C1 segment of cervical spinal cord (tissue), 14 donors: ENCODE measurements at places on chromosomes 2 and 18.

- DNase-seq, result no peak
Measured at GRCh38 chr2:9191041-9191481, 15.6 kb upstream of the ASAP2 start.

DNA sequence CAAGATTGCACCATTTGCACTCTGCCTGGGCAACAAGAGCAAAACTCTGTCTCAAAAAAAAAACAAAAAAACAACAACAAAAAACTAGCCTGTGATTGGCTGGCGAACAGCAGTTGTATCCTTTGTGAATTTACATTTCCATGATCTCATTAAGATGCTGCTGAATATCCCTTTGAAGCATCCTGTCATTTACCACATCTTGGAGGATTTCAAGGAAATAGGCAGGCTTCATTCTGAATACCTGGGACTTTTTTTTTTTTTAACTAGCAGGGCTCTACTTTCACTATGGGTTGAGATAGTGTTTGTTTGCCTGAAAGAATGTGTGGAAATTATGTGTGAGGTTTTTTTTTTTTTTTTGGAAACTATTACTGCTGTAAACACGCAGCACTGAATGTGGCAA lies 49.6 kb upstream of the RPL31 start:
- DNase-seq, result no peak

DNA sequence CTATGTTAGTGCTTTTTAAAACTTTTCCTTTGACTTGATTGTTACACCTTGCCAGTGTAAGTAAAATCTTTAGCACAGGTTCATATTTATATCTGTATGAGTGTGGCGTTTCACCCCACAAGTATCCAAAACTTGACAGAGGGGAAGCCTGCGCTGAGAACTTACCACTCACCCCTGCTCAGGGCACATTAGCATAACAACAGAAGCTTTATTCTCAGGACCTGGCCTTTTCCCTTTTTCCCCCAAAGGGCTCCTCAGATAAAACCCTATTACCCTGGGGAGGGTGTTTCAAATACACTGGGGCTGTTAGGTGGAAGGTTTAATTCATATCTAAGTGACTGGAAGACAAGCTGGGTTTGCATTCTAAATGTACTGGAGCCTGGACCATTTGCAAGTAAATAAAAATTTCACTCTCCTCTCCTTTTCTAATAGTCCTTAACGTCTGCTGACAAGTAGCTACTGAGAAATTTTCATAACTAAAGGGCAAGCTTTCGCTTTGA lies 276.6 kb downstream of the RNF152 start:
- no peak for DNase-seq

DNA sequence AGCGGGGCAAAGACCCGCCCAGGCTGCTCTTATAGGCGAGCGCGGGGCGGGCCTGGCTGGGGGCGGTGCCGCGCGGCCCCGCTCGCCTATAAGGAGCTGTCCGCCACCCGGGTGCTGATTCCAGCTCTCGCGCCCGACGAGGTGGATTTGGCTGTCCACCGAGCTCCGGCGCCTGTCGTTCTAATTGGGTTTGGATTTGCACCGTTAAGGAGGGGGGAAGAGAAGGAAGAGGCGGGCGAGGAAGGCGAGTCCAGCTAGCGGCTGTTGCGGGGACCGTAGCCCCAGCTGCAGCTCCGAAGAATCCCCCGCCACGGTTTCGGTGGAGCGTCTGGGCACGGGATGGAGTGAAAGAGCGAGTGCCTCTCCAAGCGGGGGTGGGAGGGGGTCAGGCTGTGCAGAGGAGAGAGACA lies at the start of gene CNTNAP5:
Gene CNTNAP5, plus strand, starts transcription at position 117 of the 410 bp plus-strand sequence. CDS start 364 bp downstream, outside the sequence.
- DNase-seq, result no peak

GRCh38 chr2:8000870-8001269 lies 681.0 kb upstream of the ID2 start:
- no peak for DNase-seq

DNA sequence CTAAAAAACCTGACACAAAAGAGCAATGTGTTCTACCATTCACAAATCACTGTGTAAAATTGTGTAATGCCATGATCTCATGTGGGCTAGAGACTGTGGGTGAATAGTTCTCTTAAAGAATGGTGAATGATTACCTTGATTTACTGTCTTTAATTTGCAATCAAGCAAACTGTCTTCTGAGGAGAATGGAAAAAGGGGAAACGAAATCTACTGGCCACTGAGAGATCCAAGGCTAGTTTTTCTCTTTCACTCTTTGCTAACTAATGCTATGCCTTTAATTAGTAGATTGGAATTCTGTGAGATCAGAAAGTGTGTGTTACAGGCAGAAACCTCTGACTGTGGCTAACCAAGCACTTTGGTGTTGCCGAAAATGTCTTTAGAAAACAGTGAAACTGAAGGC lies 422.7 kb downstream of the TGIF1 start:
- no peak for DNase-seq

- no peak for DNase-seq
Measured at GRCh38 chr2:151260573-151261230, 961 bp downstream of the RBM43 start.

DNA sequence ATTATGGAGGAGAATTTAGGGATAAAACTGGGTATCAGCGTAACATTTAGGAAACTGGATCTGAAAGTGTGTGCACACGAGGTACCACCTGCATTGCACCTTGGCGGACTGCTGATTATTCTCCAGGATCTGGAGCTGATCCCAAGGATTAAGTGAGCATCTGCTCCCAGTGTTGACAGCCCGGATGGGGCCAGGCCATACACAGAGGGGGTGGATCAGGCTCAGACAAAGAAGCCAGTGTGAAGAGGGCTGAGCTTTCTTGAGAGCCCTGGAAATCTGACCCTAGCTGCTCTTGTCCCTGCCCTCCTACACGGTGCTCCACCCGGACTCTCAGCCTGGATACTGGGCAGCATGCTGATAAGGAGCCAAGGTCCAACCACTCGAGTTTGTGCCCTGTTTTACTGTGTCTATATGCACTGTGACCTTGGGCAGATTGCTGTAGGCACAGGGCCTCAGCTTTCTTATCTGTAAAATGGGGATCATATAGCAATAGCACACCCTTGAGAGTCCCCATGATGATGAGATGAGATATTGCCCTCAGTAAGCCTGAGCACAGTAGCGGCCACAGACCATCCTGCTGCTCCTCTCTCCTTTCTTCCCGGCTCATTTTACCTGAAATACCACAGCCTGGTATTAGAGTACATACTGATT lies 396.8 kb upstream of the CELF4 start:
- DNase-seq, result no peak

- DNase-seq, result no peak
Measured at GRCh38 chr2:85769236-85769982, 15.6 kb downstream of the ATOH8 start.

- no peak for DNase-seq
Measured at GRCh38 chr2:50356858-50357257, 675.1 kb downstream of the NRXN1 start.

- DNase-seq, result no peak
Measured at GRCh38 chr2:8550481-8550880, 131.4 kb upstream of the ID2 start.

GRCh38 chr2:67899187-67899586 lies 163.6 kb downstream of the C1D start:
- no peak for DNase-seq

GRCh38 chr2:63849381-63850203 lies 7.9 kb downstream of the UGP2 start:
- no peak for DNase-seq

GRCh38 chr2:109052922-109053321 lies 63.9 kb upstream of the EDAR start:
- DNase-seq, result no peak

GRCh38 chr2:223100061-223100511 lies 48.1 kb downstream of the KCNE4 start:
- no peak for DNase-seq

GRCh38 chr2:234670806-234671205 lies 173.9 kb upstream of the ARL4C start:
- no peak for DNase-seq

DNA sequence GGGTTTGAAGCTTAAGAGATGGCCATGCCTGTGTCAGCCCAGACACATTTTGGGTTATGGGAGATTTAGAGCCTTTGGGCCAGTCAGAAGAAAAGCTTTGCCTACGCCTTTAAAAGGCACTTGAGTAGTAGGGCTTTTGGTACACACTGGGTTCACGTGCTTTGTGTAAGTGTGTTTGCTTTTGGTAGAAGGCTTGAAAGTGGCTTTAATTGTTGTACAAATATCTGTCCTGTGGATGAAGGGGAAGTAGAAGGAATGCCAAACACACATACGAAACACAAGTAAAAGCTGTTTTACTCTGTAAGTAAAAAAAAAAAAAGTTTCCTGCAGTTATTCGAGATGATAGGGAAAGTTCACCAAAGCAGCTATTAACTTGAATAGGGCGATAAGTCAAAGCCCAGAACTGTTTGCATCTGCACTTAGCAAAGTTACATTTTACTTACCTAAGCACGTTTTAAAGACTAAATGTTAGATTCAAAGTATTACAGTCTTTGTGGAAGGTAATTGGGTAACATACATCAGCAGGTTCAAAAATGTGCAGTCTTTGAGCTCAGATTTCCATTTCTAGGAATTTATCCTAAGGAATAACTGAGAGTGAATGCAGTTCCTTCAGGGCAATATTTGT lies 75.4 kb downstream of the STK25 start:
- no peak for DNase-seq

- no peak for DNase-seq
Measured at GRCh38 chr2:49241501-49241900, 87.2 kb upstream of the FSHR start.

GRCh38 chr2:240991378-240992263 lies 6.8 kb upstream of the SNED1 start:
- DNase-seq, result no peak

- no peak for DNase-seq
Measured at GRCh38 chr2:156332284-156332533, 312 bp downstream of the NR4A2 start.

- no peak for DNase-seq
Measured at GRCh38 chr2:64987001-64987955, 1.9 kb upstream of the SLC1A4 start.

- no peak for DNase-seq
Measured at GRCh38 chr2:142881619-142882018, 4.2 kb downstream of the KYNU start.

GRCh38 chr2:241267249-241268067 lies 48.0 kb downstream of the HDLBP start:
- DNase-seq, result no peak

DNA sequence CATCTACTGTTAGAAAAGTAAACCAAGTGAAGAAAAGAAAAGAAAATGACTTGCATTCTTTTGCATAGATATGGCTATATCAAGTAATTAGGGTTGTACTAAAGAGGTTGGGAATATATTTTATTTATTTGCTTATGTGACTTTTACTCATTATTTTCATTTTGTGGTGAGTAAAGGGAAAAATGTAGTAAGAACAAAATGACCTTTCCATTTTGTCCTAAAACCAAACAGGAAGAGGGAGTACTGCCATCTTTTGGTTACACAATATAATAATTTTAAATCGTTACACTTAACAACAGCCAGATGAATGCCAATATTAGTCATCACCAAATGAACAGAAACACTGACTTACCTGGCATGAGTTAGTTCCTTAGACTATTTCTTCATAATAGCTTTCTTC lies 47.3 kb upstream of the NDUFV2 start:
- DNase-seq, result no peak

DNA sequence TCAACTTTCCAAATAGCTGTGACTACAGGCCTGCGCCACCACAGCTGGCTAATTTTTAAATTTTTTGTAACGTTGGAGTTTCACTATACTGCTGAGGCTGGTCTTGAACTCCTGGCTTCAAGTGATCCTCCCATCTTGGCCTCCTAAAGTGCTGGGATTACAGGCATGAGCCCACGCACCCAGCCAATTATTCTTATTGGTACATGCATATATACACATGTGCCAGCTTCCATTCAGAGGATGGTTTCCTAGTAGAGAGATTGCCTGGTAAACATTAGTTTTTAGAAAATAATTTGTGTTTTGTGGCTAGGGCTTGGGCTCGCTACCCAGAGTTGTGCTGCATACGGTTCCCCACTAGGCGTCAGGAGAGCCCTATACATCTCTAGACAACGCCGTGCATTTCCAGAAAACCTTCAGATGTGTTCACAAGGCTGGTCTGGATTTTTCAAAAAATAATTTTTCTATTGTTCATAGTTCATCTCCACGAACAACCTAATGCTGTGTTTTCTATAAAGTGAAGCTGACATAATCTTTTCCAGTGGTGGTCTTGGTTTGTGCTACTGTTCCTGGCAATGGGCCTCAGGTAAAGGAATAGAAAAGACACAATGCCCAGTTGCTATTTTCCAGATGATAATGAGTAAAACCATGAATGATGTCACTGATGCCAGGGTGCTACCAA lies 14.6 kb upstream of the AFG3L2 start:
- no peak for DNase-seq

DNA sequence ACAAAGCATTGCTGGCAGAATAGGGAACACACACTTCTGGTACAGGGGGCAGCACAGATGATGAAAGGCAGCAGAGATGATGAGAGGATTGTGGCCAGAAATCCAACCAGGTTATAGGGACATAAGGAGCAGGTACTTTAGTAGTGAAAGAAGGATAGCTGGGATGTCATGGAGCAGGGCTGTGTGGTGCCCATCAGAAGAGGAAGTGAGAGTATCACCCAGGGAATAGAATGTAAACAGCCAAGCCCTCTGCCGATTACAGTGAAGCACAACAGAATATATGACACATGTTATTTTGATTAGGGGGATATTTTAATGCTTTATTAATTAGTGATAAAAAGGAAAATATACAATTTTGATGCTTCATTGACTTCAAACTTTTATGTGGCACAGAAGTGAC lies 883.4 kb upstream of the CDH2 start:
- no peak for DNase-seq

DNA sequence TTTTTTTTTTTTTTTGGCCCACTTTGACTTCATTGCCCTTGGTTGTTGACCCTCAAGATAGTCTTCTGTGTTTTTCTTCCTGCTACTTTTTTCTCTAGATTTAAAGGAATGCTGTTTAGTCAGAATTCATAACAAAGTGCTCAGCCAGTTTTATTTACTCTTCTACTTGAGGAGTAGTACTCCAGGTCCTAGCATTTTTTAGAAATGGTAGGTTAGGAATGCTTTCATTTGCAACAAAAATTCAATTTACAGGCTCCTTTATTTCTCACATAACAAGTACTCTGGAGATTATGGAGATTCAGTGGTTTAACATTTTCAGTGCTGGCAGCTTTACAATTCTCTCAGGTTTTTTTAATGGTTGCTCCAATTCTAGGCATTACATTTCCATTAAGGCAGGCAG lies 58.2 kb downstream of the KIAA1328 start:
- no peak for DNase-seq

GRCh38 chr2:10439185-10439879 lies 8.8 kb downstream of the ODC1 start:
- no peak for DNase-seq

DNA sequence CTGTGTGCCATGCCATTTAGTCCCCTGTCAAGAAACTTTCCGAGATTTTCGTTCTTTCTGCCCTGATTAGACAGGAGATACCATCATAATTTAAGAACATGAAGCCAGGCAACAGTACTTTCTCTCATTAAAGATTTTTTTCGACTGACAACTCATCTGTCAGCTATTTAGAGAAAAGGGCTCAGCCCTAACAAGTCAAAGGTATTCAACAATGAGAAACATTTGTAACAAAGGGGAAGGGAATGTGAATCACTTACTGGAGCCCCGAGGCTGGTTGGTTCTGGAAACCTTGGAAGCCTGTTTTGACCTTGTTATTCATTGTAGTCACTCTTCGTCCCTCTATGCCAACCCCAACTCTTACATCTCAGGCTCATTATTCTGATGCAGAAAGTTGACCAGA lies 199.4 kb downstream of the SPP2 start:
- no peak for DNase-seq

GRCh38 chr18:8949206-8949605 lies 153.3 kb upstream of the NDUFV2 start:
- DNase-seq, result no peak

- no peak for DNase-seq
Measured at GRCh38 chr2:147197754-147198483, 646.9 kb upstream of the ACVR2A start.
